ENCODE measurements at places on chromosomes 2 and 18. TPM values are rescaled to one million over a fixed set of nuclear protein-coding genes. Genes with fewer than 3 reads are reported as not detected.
A peak's percentile ranks its signal among the peaks of the same experiment; 100 is the strongest.

GRCh38 chr2:239727776-239728600 lies 297.2 kb downstream of the NDUFA10 start:
- DNase-seq: peak; percentile 50

GRCh38 chr2:203763938-203764664 lies 57.7 kb downstream of the CD28 start:
- DNase-seq: no peak

Gene ALPP
- not detected for total RNA-seq

DNA sequence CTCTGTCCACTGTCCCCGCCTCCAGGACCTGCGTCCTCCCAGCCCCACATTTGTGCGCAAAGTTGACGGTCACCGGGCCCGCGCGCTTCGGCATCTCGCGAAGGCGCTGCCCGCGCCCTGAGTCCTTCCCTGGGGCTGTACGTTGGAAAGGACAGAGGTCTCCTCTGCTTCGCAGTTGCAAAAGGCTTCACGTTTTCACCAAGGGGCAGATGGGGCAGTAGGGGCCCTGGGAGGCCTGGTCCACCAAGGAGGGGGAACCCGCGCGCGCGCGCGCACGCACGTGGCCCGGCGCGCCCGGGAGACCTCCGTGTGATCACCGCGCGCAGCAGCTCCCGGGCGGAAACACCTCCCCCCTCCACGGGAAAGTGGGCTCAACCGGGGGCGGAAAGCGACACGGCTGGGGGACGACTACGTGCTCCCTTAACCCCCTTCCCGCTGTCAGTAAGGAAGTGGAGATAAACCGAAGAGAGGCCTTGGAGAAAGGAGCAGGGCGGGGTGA lies 21.9 kb downstream of the TEX44 start:
- DNase-seq: no peak

- DNase-seq: no peak
These were observed 138.1 kb downstream of the WDR7 start for GRCh38 chr18:56789004-56789888.

GRCh38 chr2:238024986-238025385 lies 35.8 kb upstream of the SCLY start:
- DNase-seq: no peak

DNA sequence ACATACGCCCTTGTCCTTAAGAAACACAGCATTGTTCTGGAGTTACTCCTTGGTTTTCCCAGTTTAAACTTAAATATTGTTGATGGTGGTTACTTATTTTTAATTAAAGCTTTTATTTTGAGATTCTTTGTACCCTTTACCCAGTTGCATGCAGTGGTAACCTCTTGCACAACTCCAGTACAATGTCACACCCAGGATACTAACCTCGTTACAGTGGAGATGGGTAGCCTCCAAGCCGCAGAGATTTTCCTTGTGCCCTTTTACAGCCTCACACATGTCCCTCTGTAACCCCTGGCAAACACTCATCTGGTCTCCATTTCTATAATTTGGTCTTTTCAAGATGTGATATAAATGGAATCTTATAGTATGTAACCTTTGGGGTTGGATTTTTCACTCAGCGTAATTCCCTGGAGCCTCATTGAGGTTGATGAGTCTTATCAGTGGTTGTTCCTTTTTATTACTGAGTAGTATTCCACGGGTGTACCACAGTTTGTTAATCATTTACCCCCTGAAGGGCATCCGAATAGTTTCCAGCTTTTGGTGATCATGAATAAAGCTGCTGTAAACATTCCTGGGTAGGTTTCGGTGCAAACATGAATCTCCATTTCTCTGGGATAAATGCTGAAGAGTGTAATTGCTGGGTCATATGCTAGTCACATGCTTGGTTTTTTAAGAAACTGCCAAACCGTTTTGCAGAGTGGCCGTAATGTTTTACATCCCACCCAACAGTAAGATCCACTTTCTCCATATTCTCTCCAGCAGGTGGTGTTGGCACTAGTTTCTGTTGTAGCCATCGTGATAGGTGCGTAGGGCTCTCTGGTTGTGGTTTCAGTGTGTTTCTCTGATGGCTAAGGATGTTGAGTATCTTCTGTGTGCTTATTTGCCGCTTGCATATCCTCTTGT lies 68.6 kb downstream of the DGKD start:
- no peak for DNase-seq

Gene TMEM17
- 4.9 TPM for total RNA-seq

Gene MAP4K4
- 161 TPM for total RNA-seq

Gene COL4A3
- under 0.01 TPM for total RNA-seq

DNA sequence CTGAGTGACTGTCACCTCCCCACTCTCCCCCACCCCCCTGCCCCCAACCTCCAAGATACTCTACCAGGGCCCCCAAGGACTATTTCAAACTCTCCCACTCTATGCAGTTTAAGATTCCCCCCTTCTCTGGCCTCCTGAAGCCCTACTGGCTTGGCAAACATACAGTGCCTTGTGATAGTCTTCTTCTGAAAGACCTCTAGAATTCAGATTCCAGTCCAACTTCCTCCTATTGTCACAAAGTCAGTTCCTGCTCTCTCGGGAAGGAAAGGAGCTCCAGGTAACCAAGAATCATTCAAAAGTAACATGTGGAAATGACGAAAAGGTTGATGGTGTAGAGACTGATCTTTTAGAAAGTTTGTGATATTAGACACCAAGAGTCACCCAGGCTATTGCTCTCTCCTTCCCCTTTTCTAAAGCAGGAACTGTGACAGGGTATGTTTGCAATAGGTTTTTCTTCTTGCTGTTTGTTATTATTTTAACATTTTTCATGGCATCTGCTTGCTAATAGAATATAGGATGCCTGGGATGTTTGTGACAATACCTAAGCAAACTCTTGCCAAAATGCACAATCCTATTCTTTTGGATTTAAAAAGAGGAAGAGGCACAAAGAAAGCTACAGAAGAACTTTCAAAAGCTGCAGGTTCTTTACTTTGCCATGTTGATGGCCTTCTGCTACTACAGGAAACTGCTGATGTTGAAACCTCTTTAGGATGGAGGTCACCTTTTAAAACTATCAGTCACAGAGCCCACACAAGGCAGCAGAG lies 93.5 kb upstream of the MGAT4A start:
- DNase-seq: no peak

Gene NEUROD1
- 4.9 TPM for total RNA-seq

- DNase-seq: no peak
These were observed 906.1 kb upstream of the SLC39A10 start for GRCh38 chr2:194750926-194751325.

- no peak for DNase-seq
These were observed 69.3 kb downstream of the HDAC4 start for GRCh38 chr2:239331560-239331959.

Gene C2orf80
- total RNA-seq: 38.3 TPM

Gene TRPM8
- 0.41 TPM for total RNA-seq

Gene LRATD1
- 29.8 TPM for total RNA-seq

DNA sequence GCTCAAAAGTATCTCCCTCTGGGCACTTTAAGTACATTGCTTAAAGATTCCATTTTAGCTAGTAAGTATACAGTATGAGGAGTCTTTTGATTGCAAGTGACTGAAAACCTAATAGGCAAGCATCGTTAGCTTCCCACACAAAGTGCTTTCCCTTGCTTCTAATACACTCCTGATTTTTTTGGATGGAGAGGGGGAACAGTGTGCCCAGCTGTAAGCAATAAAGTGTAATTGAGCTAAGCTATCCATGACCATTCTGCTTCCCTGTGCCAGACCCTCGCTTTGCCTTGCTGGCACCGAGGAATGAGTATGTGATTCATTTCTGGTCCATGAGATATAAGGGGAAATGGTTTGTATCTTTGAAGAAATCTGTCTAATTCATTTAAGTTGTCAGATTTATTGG lies 3.8 kb upstream of the ZNF24 start:
- no peak for DNase-seq

- no peak for DNase-seq
These were observed 277.9 kb upstream of the HS6ST1 start for GRCh38 chr2:128596396-128597120.

- no peak for DNase-seq
These were observed 87.1 kb downstream of the TSHZ1 start for GRCh38 chr18:75297731-75298130.

GRCh38 chr2:142966284-142966683 lies 88.8 kb downstream of the KYNU start:
- no peak for DNase-seq

DNA sequence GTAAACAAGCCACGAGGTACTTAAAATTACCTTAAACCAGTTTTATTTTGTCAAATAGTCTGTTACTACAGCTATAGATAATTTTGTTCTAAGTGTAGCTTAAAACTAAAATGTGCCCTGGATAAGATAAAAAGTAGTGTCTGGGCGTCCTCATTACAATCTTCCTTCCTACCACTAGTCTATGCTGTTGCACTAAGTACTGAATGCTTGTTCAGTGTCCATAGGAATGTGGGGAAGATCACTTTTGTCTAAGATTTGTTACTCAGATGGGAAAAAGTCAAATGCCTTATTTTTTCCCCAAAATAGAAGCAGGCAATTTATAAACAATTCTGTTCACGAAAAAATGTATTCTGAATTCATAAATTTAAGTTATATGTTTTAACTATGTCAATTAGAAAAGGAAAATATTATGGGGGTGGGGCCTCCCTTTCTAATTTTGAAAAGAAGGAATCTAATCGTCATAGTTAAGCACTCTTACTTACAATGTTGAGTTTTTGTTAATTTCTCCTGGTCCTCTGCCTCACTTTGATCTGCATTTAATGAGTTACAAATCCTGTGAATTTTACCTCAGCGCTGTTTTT lies 140.4 kb upstream of the VRK2 start:
- peak; percentile 35 for DNase-seq

GRCh38 chr2:120625865-120626560 lies 109.7 kb upstream of the GLI2 start:
- DNase-seq: no peak

DNA sequence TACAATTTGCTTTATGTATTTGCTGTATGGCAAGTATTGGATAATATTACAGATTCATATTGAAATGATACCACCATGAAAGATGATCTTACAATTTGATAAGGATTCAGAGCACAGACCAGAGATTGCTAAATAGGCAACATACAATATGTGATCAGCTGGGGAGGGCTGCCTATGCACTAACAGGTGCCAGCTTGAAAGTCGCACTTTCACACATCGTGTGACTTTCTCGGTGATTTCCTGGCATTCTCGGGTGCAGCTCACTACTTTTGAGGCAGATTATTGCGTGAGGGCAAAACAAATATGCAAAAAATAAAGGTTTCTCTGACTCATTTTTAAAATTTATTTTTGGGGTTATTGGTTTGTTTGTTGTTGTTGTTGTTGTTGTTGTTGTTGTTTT lies 36.0 kb downstream of the RBMS1 start:
- no peak for DNase-seq

GRCh38 chr2:178344121-178344520 lies 106.9 kb downstream of the PRKRA start:
- no peak for DNase-seq

Gene RASGRP3
- total RNA-seq: 7.7 TPM

DNA sequence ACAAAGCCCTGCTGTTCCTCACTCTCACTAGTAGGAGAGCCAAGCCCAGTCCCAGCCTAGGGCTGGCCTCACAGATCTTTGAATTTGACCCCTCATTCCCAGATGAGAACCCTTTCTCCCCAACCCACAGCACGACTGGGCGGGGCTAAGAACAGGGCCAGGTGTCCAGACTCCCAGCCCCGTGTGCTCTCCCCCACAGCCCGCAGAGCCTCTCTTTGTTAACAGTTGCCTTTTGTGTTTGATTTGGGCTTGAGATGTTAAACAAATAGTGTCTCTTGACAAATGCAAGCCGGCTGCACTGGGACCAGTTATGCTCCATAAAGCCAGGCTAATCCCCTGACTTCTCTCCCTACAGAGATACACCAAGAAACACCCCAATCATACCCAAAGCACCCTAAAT lies 4.7 kb upstream of the KCNK3 start:
- no peak for DNase-seq

Gene ZFP36L2
- 2.4 TPM for total RNA-seq

Gene SLC39A10
- total RNA-seq: 172 TPM

Gene GPR35
- 0.41 TPM for total RNA-seq

GRCh38 chr2:211994806-211995205 lies 543.8 kb downstream of the ERBB4 start:
- DNase-seq: no peak

Gene IL1B
- 0.41 TPM for total RNA-seq

Gene MEP1B
- total RNA-seq: 0.41 TPM
